ENCODE measurements at places on chromosomes 16 and 17.

GRCh38 chr17:15782866-15783265 lies 50.8 kb downstream of the TBC1D26 start:
- H3K27me3 ChIP-seq = peaks cover 58% of the 10 kb centered on the region
- peak overlapping the region; percentile 53 for H3K4me3 ChIP-seq
- peaks cover 4% of the 10 kb centered on the region for H3K4me1 ChIP-seq
- peaks cover 4% of the 10 kb centered on the region for H3K36me3 ChIP-seq

GRCh38 chr17:39131616-39132015 lies 19.8 kb downstream of the PLXDC1 start:
- DNase-seq = no peak
- no peaks in the 10 kb centered on the region for H3K4me1 ChIP-seq
- H3K27me3 ChIP-seq = no peaks in the 10 kb centered on the region
- H3K27ac ChIP-seq = no peak overlapping the region

DNA sequence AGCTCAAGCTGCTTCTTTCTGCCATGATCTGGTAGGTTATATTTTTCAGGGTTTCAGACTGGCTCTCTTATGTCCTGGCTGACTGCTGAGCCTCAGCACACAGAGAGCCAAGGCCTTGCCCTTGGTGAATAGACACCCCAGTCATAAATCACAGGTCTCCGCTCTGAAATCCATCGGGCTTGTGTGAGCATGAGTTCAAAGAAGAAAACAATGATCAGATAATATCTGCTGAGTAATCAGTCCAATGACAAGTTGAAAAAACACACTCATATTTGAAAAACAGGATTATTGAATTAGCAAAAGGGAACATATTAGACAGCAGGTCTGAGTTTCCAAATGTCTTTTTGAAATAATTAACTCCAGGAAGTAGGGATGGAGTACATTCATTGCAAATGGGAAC lies 51.1 kb upstream of the NDRG4 start:
- H3K27ac ChIP-seq = no peak overlapping the region
- H3K27me3 ChIP-seq = peaks cover 11% of the 10 kb centered on the region
- DNase-seq = no peak

- peaks cover 73% of the 10 kb centered on the region for H3K4me1 ChIP-seq
- peak within 1 kb of the TSS; percentile 93 for H3K27ac ChIP-seq
Observed at GRCh38 chr17:29589524-29590410, at the start of gene GIT1. TSS of gene GIT1 (minus strand) at chr17:29589648. CDS start at chr17:29589378, 270 bp downstream.

- no peaks in the 10 kb centered on the region for H3K36me3 ChIP-seq
- no peaks in the 10 kb centered on the region for H3K27me3 ChIP-seq
- no peak for DNase-seq
- H3K27ac ChIP-seq = no peak overlapping the region
Observed at GRCh38 chr17:66357037-66357436, 54.6 kb downstream of the PRKCA start.

DNA sequence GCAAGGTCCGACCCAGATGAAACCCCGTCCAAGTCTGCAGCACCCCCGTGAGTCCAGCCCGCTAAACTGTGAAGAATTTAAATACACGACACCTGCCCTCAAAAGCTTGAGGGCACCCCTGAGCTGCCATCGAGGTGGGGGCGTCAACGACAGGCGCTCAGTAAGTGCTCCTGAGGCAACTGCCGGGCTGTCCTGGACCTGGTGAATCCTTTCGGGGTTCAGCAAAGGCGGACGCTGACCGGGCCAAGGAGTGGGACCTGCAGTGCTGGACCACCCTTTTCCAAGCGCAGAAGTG lies 512 bp upstream of the ENDOV start:
- H3K4me1 ChIP-seq = peaks cover 27% of the 10 kb centered on the region
- no peaks in the 10 kb centered on the region for H3K36me3 ChIP-seq
- peaks cover 2% of the 10 kb centered on the region for H3K27me3 ChIP-seq
- peak overlapping the region; percentile 87 for H3K27ac ChIP-seq
- peak overlapping the region; percentile 91 for H3K4me3 ChIP-seq

- H3K4me3 ChIP-seq = peak overlapping the region; percentile 39
- H3K4me1 ChIP-seq = peaks cover 53% of the 10 kb centered on the region
- no peaks in the 10 kb centered on the region for H3K36me3 ChIP-seq
- H3K27me3 ChIP-seq = no peaks in the 10 kb centered on the region
Observed at GRCh38 chr17:46173153-46173552, 20.1 kb downstream of the KANSL1 start.

DNA sequence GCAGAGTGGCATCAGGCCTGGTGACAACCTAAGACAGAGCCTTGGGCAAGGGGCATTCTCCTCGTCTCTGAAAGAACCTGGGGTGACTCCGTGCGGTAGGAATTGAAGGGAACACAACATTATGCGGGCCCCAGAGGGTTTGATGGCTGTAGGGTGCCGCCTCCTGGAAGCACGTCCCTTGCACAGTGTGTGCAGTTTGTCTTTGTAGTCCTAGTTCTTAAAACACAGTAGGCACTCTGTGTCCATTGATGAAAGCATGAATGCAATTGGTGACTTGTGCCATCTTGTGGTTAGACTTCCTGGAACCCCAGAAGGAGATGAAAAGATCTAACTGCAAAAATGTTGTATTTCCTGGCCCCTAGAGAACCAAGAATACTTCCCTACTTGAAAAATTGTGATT lies 279.8 kb downstream of the UTP18 start:
- peak; percentile 15 for DNase-seq
- no peak overlapping the region for H3K4me3 ChIP-seq
- no peaks in the 10 kb centered on the region for H3K27me3 ChIP-seq
- H3K4me1 ChIP-seq = peaks cover 10% of the 10 kb centered on the region
- peak overlapping the region; percentile 7 for H3K27ac ChIP-seq

DNA sequence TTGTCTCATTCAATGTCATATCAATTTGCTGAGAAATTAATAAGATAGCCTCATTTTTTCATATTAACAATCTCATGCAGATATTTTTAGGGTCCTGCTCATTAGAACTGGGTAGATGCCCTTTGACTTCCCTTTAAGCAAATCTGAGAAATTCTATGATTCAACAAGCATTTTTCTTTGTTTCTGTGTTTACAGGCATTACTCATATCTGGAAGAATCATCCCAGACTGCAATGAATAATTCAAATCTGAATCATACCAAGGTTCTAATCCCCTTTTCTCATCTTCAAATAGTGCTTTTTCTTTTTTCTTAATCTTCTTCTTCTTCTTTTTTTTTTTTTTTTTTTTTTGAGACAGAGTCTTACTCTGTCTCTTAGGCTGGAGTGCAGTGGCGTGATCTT lies 69.2 kb upstream of the KIFC3 start:
- no peaks in the 10 kb centered on the region for H3K4me1 ChIP-seq
- no peak overlapping the region for H3K27ac ChIP-seq
- H3K4me3 ChIP-seq = no peak overlapping the region
- no peak for DNase-seq
- H3K36me3 ChIP-seq = no peaks in the 10 kb centered on the region

GRCh38 chr16:61812251-61812650 lies 224.0 kb downstream of the CDH8 start:
- H3K36me3 ChIP-seq = no peaks in the 10 kb centered on the region
- H3K27ac ChIP-seq = no peak overlapping the region
- no peaks in the 10 kb centered on the region for H3K27me3 ChIP-seq
- no peak for DNase-seq
- H3K4me1 ChIP-seq = no peaks in the 10 kb centered on the region

GRCh38 chr17:4738136-4739121 lies 1.2 kb upstream of the ZMYND15 start:
- H3K27ac ChIP-seq = peak overlapping the region; percentile 94
- H3K36me3 ChIP-seq = no peaks in the 10 kb centered on the region
- DNase-seq = peak; percentile 48
- H3K4me3 ChIP-seq = peak overlapping the region; percentile 94

DNA sequence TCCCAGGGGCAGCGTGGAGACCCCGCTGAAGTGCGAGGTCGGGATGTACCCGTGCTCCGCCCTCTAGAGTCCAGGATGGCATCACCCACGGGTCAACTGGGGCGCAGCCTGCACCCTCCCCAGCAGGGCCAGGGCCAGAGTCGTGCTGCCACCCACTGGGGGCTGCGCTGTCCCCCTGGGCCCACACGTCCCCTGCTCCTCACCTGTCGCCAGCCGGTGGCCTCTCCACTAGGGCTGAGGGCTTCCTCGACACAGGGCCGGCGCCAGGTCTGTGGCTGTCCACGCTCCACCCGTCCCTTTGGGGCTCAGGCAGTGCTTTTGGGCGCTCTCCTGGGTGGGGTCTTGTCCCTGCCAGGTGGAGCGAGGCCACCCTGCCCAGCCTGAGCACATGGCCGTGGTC lies 11.6 kb upstream of the PRR35 start:
- H3K27me3 ChIP-seq = no peaks in the 10 kb centered on the region
- no peak overlapping the region for H3K27ac ChIP-seq
- DNase-seq = no peak
- no peaks in the 10 kb centered on the region for H3K36me3 ChIP-seq

- H3K36me3 ChIP-seq = peaks cover 6% of the 10 kb centered on the region
- no peak for DNase-seq
- peaks cover 26% of the 10 kb centered on the region for H3K4me1 ChIP-seq
- no peak overlapping the region for H3K27ac ChIP-seq
- H3K4me3 ChIP-seq = no peak overlapping the region
Observed at GRCh38 chr17:38561416-38562214, 44.1 kb downstream of the SRCIN1 start.

GRCh38 chr16:55499951-55500529 lies 8.8 kb upstream of the LPCAT2 start:
- no peak for DNase-seq
- H3K36me3 ChIP-seq = no peaks in the 10 kb centered on the region
- no peak overlapping the region for H3K27ac ChIP-seq

DNA sequence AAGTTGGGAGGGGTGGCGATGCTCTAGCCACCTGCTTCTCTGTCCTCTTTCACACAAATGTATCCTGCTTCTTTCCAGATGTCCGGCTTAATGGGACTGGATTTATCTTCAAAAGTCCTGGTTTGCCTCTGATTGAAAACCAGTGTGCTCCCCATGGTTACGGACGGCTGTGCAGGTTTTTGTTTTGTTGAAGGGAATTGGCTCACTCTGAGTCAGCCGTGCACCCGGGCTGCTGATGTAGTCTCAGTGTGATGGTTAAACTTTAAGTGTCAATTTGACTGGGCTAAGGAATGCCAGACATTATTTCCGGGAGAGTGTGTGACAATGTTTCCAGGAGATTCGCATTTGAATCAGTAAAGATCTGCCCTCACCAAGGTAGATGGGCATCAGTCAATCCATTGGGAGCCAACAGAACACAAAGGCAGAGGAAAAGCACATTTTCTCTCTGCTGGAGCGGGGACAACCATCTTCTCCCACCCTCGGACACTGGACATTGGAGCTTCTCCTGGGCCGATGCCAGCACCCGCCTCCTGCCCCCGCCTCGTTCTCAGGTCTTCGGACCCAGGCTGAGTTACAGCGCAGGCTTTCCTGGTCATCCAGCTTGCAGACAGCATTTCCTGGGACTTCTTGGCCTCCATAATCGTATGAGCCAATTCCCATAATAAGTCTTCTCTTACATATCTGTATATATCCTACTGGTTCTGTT lies 126.9 kb upstream of the TNRC6C start:
- H3K27me3 ChIP-seq = no peaks in the 10 kb centered on the region
- H3K4me1 ChIP-seq = peaks cover 39% of the 10 kb centered on the region
- no peaks in the 10 kb centered on the region for H3K36me3 ChIP-seq
- no peak for DNase-seq
- H3K4me3 ChIP-seq = no peak overlapping the region

DNA sequence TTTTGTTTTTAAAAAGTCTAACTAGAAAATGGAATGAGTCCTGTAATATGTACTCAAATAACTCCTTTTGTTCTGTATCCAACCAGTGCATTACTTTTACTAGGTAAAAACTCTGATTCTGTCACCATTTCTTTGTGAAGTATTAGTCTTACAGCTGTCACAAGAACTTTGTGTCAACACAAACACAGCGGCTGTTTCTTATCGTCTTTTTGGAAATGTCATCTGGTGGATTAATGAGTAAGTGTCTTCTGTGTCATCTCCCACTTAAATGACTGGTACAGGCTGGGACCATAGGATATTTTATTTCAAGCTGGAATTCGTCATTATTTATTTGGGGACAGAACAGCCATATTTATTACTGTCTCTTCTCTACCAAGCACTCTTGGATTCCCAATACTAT lies 19.1 kb upstream of the ALDH3A2 start:
- H3K4me3 ChIP-seq = no peak overlapping the region
- H3K36me3 ChIP-seq = no peaks in the 10 kb centered on the region
- no peaks in the 10 kb centered on the region for H3K4me1 ChIP-seq
- DNase-seq = no peak

- peaks cover 6% of the 10 kb centered on the region for H3K4me1 ChIP-seq
- peaks cover under 1% of the 10 kb centered on the region for H3K27me3 ChIP-seq
- no peak for DNase-seq
- no peak overlapping the region for H3K27ac ChIP-seq
- no peak overlapping the region for H3K4me3 ChIP-seq
Observed at GRCh38 chr17:77287432-77288068, 146.8 kb downstream of the SEC14L1 start.

GRCh38 chr17:72011561-72011960 lies 109.3 kb upstream of the SOX9 start:
- no peak for DNase-seq
- H3K27me3 ChIP-seq = no peaks in the 10 kb centered on the region
- no peak overlapping the region for H3K4me3 ChIP-seq
- no peaks in the 10 kb centered on the region for H3K36me3 ChIP-seq

- H3K36me3 ChIP-seq = no peaks in the 10 kb centered on the region
- peaks cover 14% of the 10 kb centered on the region for H3K4me1 ChIP-seq
- H3K27me3 ChIP-seq = no peaks in the 10 kb centered on the region
- DNase-seq = no peak
Observed at GRCh38 chr16:57271867-57272495, 12.5 kb downstream of the PLLP start.

DNA sequence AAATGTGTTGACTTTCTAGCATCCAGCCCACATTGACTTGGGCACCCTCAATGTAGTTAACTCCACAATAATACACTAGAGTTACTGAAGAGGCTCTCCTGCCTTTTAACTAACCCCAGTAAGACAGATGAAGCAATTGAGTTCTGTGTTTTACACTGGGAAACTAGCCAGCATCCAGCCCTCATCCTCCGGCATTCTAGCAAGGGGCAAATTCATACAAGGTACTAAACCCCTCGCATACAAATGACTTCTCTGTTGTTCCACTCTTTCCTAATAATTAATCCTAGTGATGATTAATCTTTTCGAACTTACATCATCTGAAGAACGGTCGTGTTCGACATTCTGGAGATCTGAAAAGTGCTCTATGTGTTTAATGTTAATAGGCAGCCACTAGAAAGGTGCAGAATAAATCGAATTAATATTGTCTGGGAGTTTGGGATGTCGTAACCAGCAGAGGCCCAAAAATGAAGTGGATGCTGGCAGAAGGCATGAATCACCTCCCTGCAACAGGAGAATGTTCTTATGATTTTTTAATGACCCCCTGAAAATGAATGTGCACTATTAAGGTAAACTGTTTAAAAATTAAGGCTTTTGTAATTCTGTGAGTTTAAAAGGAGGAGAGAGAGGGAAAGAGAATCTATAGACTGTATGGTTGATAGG lies 249.4 kb downstream of the SNX29 start:
- H3K4me3 ChIP-seq = no peak overlapping the region
- H3K36me3 ChIP-seq = peaks cover 5% of the 10 kb centered on the region
- H3K27me3 ChIP-seq = no peaks in the 10 kb centered on the region
- no peak overlapping the region for H3K27ac ChIP-seq

- peaks cover 3% of the 10 kb centered on the region for H3K4me1 ChIP-seq
- H3K4me3 ChIP-seq = no peak overlapping the region
- no peaks in the 10 kb centered on the region for H3K36me3 ChIP-seq
- peaks cover 4% of the 10 kb centered on the region for H3K27me3 ChIP-seq
- H3K27ac ChIP-seq = no peak overlapping the region
Observed at GRCh38 chr16:5509336-5509735, 411.7 kb upstream of the EEF2KMT start.

GRCh38 chr17:77723909-77724875 lies 234.3 kb upstream of the TNRC6C start:
- no peaks in the 10 kb centered on the region for H3K27me3 ChIP-seq
- no peak overlapping the region for H3K27ac ChIP-seq
- no peak for DNase-seq
- no peak overlapping the region for H3K4me3 ChIP-seq

- no peaks in the 10 kb centered on the region for H3K4me1 ChIP-seq
- H3K36me3 ChIP-seq = no peaks in the 10 kb centered on the region
- peaks cover 1% of the 10 kb centered on the region for H3K27me3 ChIP-seq
- no peak overlapping the region for H3K27ac ChIP-seq
- DNase-seq = no peak
Observed at GRCh38 chr16:65202461-65202860, 80.6 kb upstream of the CDH11 start.

All from naive thymus-derived CD8-positive, alpha-beta T cell (primary cell).